Fibroblast of skin of left quadriceps (primary cell): ENCODE measurements at places on chromosomes 11 and 22.

- no peak for DNase-seq
These were observed 373.1 kb upstream of the SYN3 start for GRCh38 chr22:33431300-33431699.

DNA sequence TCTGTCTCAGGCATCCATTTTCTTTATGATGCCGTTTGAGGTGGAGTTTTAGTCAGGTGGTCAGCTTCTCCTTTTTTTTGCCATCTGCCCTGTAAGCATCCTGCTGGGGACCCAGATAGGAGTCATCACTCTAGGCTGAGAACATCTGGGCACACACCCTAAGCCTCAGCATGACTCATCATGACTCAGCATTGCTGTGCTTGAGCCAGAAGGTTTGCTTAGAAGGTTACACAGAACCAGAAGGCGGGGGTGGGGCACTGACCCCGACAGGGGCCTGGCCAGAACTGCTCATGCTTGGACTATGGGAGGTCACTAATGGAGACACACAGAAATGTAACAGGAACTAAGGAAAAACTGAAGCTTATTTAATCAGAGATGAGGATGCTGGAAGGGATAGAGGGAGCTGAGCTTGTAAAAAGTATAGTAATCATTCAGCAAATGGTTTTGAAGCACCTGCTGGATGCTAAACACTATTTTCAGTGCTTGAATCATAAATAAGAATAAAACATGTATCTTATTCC lies 10.9 kb upstream of the HBE1 start:
- DNase-seq = peak; percentile 85

DNA sequence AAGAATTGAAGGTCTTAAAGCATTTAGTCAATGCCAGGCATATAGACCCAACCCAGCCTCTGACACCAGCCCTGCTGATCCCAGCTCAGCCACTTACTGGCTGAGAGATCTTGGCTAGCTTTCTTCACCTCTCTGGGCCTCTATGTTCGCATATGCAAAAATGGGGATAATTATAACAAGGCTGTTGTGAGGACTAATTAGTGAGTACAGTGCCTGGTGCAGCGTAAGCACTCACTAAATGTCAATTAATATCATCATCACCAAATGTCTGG lies 10.5 kb downstream of the CHST1 start:
- no peak for DNase-seq

DNA sequence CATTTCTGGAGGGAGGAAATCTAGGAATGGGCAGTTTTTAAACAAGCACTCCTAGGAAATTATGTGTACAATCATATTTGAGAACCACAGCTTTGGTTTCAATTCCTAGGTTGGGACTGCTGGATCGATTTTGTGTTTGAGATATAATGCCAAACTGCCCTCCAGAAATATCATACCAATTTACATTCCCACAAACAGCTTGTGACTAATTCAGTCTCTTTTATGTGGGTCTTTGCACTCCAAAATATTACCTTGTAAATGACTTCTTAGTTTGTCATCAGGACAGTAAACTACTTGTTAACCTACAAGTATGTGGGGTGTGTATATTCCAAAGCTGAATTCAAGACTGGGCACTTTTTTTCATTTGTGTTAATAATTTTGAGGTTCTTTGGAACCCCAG lies 9.8 kb upstream of the BARX2 start:
- DNase-seq = no peak

GRCh38 chr11:105361651-105362050 lies 222.1 kb upstream of the CARD18 start:
- no peak for DNase-seq

DNA sequence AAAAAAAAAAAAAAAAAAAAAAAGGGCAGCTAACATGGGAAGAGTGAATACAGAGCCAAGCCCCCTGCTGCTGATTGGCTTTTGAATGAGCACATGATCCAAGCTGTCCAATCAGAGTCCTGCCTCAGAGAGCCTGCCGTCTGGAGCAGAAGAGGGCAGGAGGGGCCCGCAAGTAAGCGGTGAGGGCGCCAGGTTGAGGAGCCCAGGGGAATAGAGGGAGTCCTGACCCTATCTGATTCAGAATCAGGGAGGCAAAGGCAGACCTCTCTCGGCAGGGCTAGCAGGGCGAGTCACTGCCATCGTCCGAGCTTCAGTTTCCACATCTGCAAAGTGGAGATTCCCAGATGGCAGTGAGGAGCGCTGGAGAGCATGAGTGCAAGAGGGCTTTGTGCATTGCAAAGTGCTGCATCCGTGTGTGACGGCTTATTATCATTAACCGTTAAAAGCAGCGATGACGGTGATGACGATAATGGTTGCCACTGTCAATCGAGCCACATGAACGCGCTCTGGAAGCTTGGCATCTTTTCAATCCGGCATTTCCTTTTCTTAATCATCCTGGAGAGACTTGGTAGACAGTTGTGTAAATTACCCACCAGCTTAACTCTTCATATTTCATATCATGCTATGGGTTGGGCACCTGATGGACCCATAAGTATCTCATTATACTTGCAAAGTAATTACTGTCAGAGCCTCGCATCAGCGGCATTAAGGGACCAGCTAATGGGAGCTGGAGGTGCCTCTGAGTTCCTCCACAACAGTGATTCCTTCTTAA lies 68.6 kb upstream of the ATXN10 start:
- DNase-seq = peak; percentile 59

DNA sequence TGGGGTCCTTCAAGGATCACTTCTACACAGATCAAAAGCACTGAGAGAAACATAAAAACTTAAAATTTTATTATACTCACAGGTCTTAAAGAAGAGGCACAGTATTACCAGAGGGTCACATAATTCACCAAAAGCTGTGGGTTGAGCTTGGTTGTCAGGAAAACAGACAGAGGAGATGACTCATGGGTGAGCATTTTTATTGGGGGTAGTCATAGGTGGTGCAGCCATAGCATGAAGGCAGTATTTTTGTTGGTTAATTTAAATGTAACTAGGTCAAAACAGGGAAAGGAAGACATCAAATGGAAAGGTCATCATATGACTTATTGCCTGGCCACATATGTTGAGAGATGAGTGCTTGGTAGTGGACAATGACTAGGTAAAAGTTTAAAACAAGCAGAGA lies 24.2 kb downstream of the OR5B17 start:
- peak; percentile 21 for DNase-seq

- DNase-seq = no peak
These were observed 9.2 kb downstream of the MAPK8IP1 start for GRCh38 chr11:45894555-45895247.

DNA sequence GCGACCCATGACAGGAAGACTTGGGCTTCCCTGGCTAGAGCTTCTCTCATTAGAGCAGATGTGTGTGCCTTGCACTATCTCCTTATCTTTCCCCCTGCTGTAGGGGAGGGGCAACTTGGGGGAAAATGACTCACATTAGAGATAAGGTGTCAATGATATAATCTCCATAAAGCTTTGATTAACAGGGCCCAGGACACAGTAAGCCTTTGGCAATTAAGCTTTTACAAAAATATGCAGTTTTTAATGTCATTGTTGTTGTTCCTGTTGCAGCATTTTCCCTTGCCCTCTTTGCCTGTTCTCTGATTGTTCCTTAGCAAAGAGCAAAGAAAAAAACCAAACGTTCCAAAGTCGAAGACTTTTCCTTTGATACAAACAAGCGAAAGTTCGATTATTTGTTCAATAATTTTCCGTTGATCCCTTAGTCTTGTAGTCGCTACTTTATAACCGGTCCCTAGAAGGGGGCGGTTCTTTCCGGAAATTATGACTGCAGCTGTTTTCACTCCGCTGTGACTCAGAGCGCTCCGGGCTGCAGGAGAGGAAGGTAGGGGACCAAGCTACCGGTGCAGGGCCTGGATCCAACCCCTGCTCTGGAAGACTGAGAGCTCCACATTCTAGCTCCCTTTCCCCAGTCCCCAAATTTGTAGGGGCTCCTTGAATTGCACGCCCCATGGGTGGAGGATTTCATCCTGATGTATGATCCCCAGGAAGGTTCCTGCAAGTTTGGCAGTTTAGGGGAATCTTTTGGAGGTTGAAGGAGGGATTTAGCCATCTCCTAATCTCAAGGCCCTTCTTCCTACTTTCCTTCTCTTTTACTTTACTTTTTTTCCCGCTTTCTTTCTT lies at the start of gene VWA5A:
Gene VWA5A, plus strand, starts transcription at position 509 of the 840 bp plus-strand sequence. CDS start 2,062 bp downstream, outside the sequence.
- peak; percentile 82 for DNase-seq

DNA sequence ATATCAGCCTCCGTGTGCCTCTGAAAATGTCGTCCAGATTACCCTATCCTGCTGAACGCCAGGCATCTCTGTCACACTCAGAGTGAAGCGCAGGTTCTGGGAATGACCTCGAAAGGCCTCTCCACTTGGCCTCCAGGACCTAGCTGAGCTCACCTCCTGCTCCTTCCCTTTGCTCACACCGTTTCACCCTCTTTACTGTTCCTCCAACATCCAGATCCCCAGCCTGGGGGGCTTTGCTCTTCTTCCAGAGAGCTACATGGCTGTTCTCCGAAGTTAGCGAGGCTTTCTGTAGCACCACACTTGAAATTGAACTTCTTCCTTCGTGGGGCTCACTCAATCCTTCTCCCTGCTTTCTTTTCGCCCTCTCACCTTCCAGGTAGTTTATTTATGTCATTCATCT lies 27.9 kb downstream of the GLB1L2 start:
- DNase-seq = no peak

DNA sequence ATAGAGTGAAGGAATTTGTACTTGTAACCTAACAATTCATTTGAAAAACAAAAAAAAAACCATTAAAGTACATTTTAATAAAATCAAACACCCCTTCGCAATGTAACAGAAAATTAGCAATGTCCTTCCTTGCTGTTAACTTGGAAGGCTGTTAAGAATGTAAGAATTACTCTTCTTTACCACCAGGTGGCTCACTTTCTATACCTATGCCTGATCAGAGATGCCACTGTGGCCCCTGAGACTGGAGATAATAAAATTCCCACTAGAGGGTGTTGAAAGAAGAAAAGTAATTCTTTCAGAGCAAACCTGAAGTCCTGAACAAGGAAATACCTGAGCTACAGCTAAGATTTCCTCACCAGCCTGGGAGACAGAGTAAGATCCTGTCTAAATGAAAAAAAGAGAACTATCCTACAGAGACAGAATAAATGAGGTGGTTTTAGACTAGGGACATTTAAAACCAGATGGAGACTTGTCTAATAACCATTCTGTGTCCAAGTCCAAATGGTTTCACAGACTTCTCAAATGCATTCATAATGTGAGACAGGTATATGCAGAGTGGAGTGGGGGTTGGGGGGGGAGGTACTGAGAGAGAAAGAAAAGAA lies 1089.3 kb downstream of the FAM181B start:
- peak; percentile 28 for DNase-seq

GRCh38 chr22:47206164-47206563 lies 443.7 kb downstream of the TBC1D22A start:
- DNase-seq = no peak

DNA sequence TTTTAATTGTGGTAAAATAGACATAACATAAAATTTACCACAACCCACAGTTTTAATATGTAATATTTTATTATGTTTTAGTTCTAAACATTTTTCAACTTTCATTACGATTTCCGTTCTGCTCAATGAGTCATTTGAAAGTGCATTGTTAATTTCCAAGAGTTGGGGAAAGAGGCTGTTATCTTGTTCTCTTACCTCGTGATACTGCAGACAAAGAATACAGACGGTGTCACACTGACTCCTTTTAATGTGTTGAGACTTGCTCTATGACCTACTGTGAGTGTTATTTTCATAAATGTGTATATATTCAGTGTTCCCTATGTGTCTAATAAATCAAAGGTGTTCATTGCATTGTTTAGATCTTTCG lies 10.8 kb upstream of the RAC2 start:
- no peak for DNase-seq

- DNase-seq = no peak
These were observed 42.7 kb upstream of the CYP2D6 start for GRCh38 chr22:42173183-42173926.

DNA sequence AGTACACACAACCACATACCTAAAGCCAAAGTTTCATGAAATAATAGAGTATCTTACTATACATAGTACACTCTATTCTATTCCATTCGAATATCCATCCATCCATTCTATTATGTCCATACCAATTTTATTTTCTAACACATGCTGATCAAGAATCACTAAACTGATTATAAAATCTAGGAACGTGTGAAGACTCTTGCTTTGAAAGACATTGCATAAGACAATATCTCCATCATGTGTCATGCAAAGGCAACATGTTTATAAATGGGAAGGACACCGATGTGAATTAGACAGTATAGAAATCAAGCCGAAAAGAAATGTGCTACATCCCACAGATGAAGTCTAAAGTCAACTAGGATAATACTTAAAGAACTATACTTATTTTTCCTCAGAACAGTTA lies 1561.5 kb upstream of the TENM4 start:
- DNase-seq = no peak

GRCh38 chr11:45885274-45885920 lies at the start of gene MAPK8IP1:
MAPK8IP1 (plus strand) TSS chr11:45885651; CDS start chr11:45885821, 170 bp downstream.
- DNase-seq = no peak

GRCh38 chr11:105100981-105101630 lies 38.5 kb downstream of the CARD18 start:
- no peak for DNase-seq

DNA sequence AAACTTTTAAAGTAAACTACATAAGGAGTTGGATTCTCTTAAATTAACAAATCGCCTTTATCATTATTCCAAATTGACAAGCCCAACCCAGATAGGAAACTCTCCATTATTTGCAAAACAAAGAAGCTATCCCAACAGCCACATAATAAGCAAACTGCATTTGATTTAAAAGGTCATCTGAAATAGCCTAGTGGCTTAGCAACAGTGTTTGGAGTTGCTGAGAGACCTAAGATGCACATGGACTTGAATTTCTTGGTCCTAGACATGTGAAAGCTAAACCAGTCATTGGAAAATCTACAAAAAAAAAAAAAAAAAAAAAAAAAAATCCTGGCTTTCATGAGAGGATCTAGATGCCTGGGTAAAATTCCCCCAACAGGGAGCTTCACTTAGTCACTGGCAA lies 69.5 kb downstream of the PRCP start:
- no peak for DNase-seq

DNA sequence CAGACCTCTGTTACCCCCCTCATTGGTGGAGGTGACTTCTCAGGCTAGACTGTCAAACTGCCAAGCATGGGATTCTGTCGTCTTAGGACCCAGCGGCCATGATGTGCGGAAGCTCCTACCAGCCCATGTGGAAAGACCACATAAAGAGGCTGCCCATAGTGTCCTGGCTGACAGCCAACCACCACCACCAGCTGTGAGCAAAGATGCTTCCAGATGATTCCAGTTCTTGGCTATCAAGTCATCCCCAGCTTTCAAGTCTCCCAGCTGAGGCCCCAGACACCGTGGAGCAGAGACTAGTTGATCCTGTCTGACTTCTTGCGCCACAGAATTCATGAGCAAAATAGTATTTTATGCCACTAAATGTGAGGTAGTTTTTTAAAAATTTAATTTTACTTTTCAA lies 32.9 kb downstream of the SCUBE1 start:
- peak; percentile 6 for DNase-seq
